Osteoblast (primary cell): ENCODE measurements at places on chromosomes 4 and X. TPM values are rescaled to one million over a fixed set of nuclear protein-coding genes. Genes with fewer than 3 reads are reported as not detected.

DNA sequence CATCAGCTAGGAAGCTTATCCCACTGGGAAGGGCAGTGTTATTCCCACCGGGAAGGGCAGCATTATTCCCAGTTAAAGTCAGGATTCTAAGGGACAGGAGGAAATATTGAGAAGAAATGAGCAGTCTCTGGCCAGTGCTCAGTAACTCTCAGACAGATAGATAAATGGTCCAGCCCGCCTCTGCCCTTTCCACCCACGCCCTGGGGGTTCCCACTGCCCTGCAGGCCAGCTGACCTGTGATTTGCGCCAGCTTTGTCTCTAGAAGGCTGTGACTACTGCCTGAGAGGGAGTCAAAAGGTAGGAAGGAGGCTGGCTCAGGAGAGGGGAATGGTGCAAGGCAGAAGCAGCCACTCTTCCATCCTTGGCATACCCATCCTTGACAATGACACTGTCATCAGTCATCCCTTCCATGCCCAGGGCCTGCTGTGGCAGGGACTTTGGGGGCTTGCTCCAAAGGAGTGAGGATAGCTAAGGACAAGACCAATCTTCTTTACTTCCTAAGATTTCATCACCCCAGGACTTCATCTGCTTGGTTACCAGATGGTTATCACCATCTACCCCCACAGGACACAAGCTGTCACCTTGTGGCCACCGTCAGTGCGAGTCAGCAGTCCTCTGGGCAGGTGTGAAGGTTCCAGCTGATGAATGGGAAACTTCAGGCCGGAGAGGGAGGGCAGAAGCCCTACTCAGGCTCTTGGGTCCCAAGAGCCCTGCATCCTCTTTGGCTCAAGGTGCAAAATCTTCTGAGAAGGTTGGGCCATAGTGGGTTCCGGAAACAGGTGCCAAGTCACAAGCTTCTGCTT is 49.5 kb downstream of the SEPSECS start:
- DNase-seq: no peak

GRCh38 chrX:119094819-119095218 is 22.0 kb downstream of the CT47C1 start:
- no peak for DNase-seq

GRCh38 chr4:23888421-23889319 is 1.2 kb downstream of the PPARGC1A start:
- DNase-seq: peak; percentile 41

The SSX2B gene
- not detected in 2 replicates for total RNA-seq

GRCh38 chrX:131217989-131218388 is 71.1 kb downstream of the IGSF1 start:
- no peak for DNase-seq

GRCh38 chrX:51694254-51694653 is 11.6 kb upstream of the CENPVL2 start:
- no peak for DNase-seq

The ADGRL3 gene
- 0.29 TPM in 1 of 2 replicates, not detected in the other for total RNA-seq

DNA sequence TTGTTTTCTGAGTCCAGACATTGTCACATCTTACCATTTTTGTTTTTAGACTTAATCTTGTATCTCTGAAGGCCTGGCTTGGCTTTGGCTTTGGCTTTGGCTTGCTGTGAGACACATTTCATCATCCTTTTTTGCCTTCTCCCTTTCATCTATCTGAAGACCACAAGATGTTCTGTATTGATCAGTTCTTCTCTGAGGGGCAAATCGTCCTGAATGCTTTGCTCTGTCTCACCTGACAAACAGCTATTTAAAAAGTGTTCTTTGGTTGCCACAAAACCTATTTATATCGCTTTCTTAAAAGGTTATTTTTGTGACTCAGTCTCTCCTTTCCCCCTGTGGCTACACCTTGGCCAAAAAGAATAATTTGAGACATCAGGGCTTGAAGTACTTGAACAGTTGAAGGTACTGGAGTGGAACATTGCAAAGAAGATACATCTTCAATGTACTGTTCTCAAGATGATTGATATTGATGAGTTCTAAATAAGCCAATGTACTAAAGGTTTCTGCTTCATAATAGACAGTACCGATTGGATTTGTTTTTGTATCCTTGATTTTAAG is 80.7 kb downstream of the ALG13 start:
- no peak for DNase-seq

The SLC6A14 gene
- not detected in 2 replicates for total RNA-seq

DNA sequence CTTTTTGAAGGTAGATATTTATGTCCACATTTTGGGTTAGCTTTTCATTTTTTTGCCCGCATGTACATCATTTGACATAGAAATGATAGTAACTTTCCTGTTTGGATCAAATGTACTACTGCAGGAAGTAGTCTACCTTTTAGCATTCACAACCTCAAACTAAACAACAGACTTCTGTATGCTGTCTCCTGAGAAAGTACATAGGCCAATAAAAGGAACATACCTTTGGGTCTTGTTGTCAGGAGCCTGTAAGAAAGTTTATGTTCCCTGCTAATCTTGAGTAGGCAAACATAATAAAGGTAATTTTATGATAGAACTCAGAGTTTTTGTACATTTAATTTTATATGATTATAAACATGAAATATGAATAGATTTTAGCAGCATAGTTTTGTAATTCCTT is 54.2 kb downstream of the STAG2 start:
- DNase-seq: peak; percentile 3

DNA sequence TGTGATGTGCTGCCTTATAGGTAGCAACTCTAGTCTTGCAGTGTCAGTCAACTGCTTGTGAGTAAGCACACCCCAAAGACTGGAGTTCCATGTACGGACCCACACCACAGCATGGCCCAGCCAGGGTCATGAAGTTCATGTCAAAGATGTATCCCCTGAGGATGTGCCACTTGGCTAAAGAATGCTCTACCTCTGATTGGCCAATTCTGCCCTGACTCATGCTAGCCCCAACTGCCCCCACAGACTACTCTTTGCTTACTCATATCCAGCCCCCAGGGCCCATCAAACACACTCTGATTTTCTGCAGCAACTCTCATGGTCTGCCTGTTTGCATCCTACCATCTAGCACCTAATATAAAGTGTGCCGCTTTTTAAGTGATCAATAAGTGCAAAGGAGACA is 62.5 kb downstream of the CHRDL1 start:
- peak; percentile 15 for DNase-seq

The CSAG2 gene
- not detected in 2 replicates for total RNA-seq

GRCh38 chr4:6918338-6918737 is 8.7 kb downstream of the TBC1D14 start:
- no peak for DNase-seq

- DNase-seq: no peak
These were observed 63.2 kb downstream of the MGST2 start for GRCh38 chr4:139728840-139729239.

The CPEB2 gene
- 23.9 and 27.7 TPM in 2 replicates for total RNA-seq

- DNase-seq: no peak
These were observed 120.0 kb upstream of the SORBS2 start for GRCh38 chr4:185931986-185932385.

GRCh38 chr4:188781655-188782054 is 642.4 kb downstream of the TRIML1 start:
- no peak for DNase-seq

DNA sequence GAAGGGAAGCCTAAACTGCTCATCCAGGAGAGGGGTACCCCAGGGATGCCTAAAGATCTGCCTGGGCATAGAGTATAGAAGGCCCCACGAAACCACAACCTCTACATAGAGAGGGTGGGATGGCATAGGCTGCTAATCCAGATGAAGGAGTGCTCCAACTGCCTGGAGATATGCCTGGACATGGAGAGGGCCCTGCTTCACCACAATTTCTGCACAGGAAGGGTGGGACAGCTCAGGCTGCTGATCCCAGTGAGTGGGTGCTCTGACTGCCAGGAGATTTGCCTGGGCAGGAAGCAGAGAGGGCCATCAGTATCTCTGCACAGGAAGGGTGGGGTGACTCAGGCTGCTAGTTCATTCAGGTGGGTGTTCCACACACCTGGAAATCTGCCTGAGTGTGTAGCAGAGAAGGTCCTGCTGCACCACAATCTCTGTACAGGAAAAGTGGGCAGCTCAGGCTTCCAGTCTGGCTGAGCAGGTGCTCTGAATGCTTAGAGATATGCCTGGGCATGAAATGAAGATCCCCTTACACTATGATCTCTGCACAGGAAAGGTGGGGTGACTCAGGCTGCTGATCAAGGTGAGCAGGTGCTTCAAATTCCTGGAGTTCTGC is 61.1 kb downstream of the ZNF518B start:
- no peak for DNase-seq

- no peak for DNase-seq
These were observed 1441.2 kb downstream of the PCDH7 start for GRCh38 chr4:32161392-32161791.

- no peak for DNase-seq
These were observed 31.8 kb upstream of the ZCCHC13 start for GRCh38 chrX:74272230-74272629.

The HELT gene
- not detected in 2 replicates for total RNA-seq

The PAGE2B gene
- not detected in 2 replicates for total RNA-seq

The SPATA4 gene
- 0.59 and 0.72 TPM in 2 replicates for total RNA-seq

The ZNF674 gene
- 4.7 and 5.6 TPM in 2 replicates for total RNA-seq

- DNase-seq: no peak
These were observed 16.8 kb downstream of the ARHGEF38 start for GRCh38 chr4:105569057-105569865.

DNA sequence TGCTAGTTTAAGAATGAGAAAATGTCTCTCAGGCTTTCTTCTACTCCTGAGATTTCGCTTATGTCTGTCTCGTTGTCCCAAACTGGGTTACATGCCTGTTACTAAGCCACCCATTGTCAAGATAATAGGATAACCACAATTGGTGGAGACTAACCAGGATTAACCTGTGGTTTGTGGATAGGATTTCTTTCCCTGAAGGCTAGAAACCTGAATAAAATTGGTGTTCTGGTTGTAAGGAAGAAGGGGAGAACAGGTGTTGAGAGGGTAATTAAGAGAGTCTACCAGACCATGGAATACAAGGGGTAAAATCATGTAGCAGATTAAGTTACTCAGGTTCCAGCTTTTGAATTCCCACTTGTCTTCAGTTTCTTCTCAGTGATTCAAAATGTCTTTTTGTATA is 225.4 kb downstream of the CPE start:
- DNase-seq: no peak

The EDNRA gene
- 6.2 and 9.4 TPM in 2 replicates for total RNA-seq

- no peak for DNase-seq
These were observed 13.8 kb downstream of the GRXCR1 start for GRCh38 chr4:42906341-42906740.

The CASK gene
- total RNA-seq: 40.4 and 55.4 TPM in 2 replicates

The UGT2B15 gene
- not detected in 2 replicates for total RNA-seq

DNA sequence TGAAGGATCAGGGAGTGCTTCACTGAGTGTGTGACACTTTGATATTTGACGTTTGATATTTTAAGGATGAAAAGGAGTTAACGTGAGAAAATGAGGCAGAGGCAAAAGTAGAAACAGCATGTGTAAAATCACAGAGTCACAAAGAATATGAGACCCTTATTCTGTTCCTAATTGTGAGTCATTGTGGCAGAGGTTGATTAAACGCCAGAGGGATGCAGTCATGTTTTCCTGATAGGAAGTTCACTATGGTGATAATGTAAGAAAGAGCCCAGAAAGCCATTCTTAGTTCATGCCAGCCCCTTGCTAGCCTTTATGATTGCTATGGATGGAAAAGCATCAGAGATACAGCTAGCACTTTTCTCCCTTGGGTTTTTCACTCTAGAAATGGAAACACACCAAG is 33.5 kb upstream of the IGSF1 start:
- DNase-seq: no peak

GRCh38 chr4:152935143-152935542 is 980 bp upstream of the FHDC1 start:
- DNase-seq: peak; percentile 82

DNA sequence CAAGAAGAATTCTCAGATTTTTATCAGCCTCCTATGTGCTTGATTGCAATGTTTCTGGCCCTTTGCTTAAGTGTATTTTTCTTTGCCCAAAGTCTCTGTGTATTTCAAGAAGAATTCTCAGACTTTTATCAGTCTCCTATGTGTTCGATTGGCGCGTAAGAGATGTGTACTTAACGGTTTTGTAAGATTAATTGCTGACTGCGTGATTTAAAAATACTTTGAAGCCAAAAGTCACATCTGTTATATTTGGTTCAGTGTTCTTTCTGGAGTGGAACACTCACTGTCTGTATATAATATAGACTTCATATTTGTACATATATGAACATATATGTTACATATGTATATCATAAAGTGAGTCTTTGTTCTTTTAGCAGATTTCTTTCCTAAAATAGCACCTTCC is 11.4 kb downstream of the SCML1 start:
- no peak for DNase-seq

GRCh38 chr4:150572704-150573504 is 9.0 kb upstream of the MAB21L2 start:
- no peak for DNase-seq

GRCh38 chr4:144421839-144422565 is 224.0 kb upstream of the HHIP start:
- no peak for DNase-seq

- DNase-seq: no peak
These were observed 1433.3 kb upstream of the IGFBP7 start for GRCh38 chr4:58543465-58543864.

The MEPE gene
- total RNA-seq: not detected in 2 replicates

GRCh38 chr4:105116616-105117319 is 29.9 kb upstream of the TET2 start:
- DNase-seq: no peak

GRCh38 chr4:153676486-153676885 is 7.6 kb upstream of the TLR2 start:
- DNase-seq: no peak

The KLB gene
- total RNA-seq: not detected in 2 replicates

The GUCY1A1 gene
- 0.29 TPM in 1 of 2 replicates, not detected in the other for total RNA-seq

DNA sequence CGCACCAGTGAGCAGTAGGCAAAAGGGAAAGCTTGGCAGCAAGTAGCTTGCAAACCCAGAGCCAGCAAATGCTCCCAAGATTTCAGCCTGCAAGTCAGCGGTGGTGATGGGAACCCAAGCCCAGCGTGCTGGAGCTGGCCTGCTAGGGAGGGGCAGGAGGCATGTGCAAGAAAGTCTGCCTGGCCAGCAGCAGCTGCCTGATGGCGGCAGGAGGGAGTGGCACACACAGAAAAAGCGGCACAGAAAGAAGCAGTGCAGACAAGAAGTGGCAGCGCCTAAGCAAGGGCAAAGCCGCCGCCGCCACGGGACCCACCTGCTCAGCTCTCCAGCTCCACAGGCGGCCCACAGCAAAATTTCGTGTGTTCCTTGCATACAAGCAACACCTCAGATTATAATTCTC is 1206.5 kb upstream of the PABPC4L start:
- DNase-seq: no peak

DNA sequence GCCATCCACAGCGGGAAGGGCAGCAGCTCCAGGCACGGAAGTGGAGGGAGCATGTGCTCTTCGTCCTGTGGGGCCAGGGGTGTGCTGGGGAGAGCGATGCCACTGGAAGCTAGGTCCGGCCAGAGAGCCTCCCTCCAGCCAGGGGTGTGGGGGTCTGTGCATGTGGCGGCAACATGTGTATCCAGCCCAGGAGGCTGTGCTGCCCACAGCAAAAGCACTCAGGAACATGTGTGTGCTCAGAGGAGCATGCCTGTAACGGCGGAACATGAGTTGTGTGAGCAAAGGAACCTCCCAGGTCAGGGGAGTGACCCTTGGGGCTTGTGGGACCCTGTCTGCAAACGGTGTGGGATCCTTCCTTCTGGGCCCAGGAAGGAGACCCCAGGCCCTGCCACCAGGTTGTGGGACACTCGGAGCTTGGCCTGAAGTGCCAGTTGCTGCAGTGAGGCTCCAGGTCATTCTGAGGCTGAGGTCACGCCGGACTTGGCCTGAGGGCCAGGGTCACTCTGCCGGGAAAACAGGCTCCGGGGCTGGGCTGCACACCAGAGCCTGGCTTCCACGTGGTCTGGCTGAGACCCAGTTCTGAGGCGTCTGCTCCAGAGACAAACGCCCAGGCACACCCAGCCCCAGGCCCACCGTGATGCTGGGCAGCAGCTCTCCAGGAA is 37.2 kb downstream of the CPLX1 start:
- peak; percentile 83 for DNase-seq
